ENCODE measurements at places on chromosomes 5 and 9.

GRCh38 chr5:139426203-139426885 lies 13.0 kb downstream of the DNAJC18 start:
- no peak for DNase-seq

- DNase-seq, result peak; percentile 34
Measured at GRCh38 chr9:5799314-5799713, 33.6 kb downstream of the ERMP1 start.

DNA sequence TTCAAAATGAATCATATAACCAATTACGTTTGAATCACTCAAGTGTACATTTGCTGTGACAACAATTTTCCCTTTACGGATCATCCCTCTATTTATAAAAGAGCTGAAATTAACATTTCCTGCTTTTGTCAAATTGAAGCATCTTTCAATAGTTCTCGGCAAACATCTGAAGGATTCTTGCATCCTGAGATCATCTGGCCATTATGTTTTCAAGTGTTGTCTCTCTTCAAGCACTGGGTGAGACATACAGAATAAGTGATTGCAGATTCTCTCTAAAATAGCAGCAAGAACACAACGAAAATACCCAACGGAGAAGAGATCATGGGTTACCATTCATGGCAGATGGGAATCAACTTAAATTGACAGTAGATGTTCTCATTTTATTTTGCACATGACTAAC lies 283.4 kb upstream of the GRAMD2B start:
- DNase-seq, result no peak

GRCh38 chr5:158759283-158759682 lies 340.4 kb downstream of the EBF1 start:
- no peak for DNase-seq

DNA sequence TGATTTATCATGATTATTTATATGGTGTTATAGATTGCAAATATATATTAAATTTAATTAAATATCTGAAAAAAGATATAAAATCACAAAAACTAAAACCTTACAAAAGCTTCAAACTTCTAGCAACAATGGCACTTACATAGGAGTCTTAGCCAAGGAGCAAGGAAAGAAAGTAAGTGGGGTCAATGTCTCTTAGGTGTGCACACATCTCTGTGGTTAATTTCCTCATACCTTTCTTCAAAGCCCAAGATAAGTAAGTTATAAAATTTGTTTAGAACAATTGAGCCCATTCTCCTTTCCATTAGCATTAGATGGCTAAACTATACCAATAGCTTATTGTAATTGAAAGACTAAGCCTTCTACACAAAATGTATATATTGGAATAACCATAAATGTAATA lies 161.6 kb upstream of the PDE4D start:
- DNase-seq, result no peak

DNA sequence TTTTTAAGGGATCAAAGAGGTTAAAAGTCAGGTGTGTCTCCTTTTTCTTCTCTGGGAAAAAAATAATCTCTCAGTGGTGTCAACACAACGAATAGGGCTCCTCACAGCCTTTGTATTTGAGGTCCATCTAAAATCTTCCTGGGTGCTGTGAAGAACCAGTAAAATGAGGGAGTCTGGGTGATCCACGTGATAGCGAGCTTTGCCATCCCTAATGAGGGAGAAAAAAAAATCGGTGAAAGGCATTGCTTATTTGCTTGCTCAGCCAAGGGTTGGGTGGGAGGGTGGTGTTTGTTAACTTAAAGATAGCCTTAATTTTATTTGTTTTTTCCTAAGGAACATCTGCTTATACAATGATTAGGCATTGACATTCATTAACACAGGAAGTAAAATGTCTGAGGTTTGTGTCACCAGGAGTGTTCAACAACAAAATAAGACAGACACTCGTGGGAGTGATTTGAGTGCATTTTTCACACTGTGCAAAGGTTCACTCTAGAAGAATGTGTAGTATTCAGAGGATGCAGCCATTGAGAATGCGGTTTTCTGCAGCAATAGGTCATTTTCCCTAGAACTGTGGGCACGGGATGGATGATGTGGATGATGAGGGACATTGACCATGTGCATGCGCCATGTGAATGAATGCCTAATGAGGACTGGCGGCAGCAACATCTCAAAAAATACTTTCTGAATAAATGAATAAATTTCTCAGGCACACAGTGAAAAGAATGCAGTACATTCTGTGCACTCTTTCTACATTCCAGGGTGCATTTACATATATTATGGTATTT lies 369.5 kb downstream of the NTRK2 start:
- no peak for DNase-seq

DNA sequence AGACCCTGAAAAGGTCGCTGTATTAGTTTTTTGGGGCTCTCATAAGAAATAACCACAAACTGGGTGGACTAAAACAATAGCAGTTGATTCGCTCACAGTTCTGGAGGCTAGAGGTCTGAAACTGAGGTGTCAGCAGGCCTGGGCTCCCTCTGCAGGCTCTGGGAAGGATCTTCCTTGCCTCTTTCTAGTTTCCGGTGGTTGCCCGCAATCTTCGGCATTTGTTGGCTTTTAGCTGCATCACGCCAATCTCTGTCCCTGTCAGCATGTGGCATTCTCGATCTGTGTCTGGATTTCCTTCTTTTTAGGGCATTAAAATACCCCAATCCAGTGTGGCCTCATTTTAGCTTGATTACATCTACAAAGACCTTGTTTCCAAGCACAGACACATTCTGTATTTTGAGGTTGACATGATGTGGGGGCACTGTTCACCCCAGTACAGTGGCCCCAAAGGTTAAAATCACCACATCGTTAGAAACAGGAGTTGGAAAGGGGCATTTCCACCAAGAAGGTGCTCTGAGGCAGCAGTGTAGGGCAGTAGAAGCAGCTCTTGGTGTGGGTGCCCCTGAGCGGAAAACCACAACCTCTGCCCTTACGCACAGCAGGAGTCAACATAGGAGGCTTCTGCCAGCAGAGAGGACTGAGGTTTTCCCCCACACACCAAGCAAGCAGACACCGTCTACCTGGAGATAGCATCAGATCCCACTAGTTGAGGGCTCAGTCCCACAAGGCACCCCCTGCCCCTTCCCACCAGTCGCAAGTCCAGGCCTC lies 13.5 kb downstream of the ZNF79 start:
- DNase-seq, result no peak

All from astrocyte of the cerebellum (primary cell).